DMS79 treated with DMSO at 0.1 percent for 48 hours (cell line): ENCODE measurements at places on chromosomes 11 and 22.

GRCh38 chr11:3014057-3014938 is 22.2 kb upstream of the NAP1L4 start:
- no peak for DNase-seq

- DNase-seq, result no peak
Observed at GRCh38 chr11:7311903-7312302, 60.2 kb downstream of the SYT9 start.

DNA sequence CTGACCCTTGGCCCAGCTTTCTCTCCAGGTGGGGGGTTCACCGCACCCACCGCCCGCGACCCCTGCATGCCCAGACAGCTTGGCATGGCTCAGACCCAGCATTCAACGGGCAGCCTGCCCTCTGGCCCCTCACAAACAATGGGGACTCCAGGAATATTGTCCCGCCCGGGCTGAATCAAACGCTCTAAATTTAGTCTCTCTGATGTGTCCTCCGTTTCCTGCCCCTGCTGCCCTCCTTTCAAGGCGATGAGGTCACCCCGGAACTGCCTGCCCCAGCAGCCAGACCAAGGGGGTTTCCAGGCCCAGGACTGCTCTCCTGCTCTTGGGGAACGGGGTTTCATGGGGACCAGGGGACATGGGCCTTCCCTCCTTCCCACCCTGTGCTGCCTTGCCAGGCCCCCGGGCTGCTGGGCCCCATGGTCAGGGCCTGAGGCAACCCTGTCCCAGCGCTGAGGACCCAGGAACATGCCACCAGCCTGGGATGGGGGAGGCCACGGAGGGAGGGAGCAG is 10.1 kb upstream of the PDGFB start:
- DNase-seq, result no peak

DNA sequence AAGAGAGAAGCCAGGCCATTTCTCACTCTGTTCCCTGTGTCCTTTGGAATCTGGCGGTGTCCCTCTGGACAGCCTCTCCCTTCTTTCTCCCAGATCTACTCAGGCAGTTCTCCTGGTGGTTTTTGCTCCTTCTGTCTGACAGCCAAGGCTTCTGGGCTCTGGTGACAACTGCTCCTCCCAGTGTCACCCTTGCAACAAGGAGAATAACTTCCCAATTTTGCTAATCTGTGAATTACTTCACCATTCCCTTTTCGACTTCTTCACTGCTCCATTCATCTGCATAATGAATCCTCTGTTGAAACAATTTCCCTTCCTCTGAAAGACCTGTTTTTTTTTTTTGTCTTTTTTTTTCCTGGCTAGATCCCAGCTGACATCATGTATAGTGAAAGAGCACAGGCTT is 56.3 kb upstream of the PDE3B start:
- DNase-seq, result no peak

GRCh38 chr11:23555085-23555484 is 694.8 kb upstream of the CCDC179 start:
- no peak for DNase-seq

DNA sequence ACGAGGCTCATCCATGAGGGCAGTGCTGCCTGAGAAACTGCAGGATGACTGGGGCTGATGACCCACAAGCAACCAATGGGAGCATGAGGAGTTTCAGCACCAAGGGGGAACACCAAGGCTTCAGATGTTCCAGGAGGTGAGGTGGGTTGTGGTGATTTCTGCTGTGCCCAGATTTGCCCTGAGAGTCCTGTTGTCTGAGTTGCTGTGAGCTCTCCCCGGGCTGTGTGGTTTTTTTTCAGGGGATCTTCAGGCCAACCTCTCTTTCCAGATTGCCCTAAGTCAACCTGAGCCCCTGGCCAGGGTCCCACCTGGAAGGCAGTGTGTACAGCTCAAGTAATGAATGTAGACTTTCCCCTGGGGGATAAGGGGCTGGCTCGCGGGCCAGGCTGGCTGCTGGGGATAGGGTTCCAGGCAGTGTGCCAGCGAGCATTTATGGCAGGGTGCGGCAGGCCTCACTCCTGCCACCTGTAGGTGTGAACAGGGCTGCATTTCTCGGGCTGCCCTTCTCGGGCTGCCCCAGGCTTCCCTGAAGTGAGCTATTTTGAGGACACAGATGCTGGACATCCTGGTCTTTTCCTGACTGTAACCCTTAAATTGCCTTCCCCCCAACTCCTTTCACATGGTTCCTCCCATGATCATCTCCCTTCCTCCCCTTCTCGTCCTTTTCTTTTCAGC is 9.8 kb downstream of the SLC22A6 start:
- peak; percentile 54 for DNase-seq

GRCh38 chr22:36311386-36312085 is 58.6 kb downstream of the APOL1 start:
- no peak for DNase-seq

DNA sequence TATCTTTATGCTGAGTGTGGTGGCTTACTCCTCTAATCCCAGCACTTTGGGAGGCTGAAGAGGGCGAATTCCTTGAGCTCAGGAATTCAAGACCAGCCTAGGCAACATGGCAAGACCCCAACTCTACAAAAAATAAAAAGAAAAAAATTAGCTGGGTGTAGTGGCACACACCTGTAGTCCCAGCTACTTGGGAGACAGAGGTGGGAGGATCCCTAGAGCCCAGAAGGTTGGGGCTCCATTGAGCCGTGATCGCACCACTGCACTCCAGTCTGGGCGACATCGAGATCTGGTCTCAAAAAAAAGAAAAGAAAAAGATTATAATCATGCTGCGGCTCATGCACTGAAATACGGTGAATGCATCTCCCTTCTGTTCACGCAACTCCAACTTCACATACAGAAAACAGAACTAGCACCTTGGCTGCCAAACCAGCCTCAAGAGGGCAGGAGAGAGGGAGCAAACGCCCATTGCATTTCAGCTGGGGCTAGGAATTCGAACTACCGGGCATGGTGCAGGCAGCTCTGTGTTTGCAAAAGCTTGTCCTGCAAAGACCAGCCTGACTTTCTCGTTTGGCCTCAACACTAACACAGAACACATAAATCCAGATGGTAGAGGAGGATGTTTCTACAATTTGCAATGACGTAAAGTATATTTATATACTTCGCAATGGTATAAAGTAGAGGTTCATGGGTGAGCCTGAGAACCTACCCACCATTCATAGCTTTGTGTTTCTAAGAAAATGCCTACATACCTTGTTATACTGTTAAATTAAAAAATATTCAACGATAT is 6.3 kb upstream of the SYNGR1 start:
- no peak for DNase-seq

DNA sequence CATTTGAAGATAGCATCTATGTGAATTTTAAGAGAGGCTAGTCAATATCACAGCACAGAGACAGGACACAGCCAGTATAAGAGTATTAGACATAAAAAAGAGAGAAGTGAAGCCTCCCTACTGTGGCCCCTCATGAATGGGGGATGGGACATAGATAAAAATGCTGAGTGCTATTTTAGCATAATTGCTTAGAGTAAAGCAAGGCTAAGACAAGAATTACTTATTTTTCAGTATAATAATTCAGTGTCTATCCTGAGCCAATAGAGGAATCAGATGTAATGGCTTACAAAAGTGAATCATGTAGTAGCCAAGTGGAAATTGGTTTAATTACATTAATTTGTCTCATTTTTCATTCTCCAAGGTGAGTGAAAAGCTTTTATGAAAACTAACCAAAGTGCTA is 419.5 kb downstream of the NELL1 start:
- no peak for DNase-seq

DNA sequence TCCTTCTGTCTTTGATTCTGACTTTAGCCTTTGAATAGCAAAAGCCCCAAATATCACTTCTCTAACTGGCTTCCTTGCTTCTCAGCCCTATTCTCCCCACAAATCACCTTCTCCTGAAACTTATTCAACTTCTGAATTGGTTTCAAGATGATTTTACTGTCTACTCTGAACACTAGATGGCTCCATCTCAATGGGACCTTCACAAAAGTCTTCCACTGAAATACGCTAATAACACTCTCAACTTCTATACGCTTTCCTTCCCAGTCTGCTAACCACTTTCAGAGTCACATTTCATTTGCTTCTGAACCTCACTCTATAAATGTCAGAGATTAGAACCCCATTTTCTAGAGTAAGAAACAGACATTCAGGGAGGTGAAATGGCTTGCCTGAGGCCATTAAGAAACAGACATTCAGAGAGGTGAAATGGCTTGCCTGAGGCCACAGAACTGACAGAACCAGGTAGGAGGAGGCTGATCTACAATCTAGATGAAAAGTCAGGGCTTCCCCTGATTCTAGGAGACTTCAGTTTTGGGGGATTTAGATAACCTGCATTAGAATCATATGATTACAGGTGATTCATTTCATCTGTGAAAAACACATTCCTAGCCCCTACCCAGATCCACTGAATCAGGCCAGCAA is 20.6 kb downstream of the MORC2 start:
- no peak for DNase-seq

DNA sequence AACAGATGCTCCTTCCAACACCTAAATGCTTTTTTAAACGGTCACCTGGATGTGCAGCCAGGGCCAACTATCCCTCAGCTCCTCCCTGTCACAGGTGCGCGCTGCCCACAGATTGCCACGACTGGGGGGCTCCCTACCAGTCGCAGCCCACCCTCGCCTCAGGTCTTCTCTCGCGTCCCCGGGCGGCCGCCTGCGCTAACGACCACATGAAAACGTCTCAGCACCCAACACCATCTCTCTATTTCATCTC is 469 bp downstream of the ZBED5 start:
- no peak for DNase-seq

GRCh38 chr11:77232242-77232641 is 69.2 kb downstream of the GDPD4 start:
- DNase-seq, result no peak

- no peak for DNase-seq
Observed at GRCh38 chr22:36244522-36245391, 5.4 kb upstream of the APOL2 start.

DNA sequence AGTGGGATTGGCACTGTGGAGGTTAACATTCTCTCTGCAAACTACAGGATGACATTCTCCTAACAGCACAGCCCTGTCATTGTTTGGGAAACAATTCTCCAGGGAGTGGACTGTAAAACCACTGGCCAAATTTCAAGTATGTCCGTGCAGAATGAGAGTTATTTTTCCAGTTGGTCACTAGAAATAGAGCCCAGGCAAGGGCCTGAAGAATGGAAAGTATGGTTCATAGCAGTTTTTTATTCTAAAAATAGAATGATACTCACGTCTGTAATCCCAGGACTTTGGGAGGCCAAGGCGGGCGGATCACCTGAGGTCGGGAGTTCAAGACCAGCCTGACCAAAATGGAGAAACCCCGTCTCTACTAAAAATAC is 39.0 kb upstream of the CD44 start:
- no peak for DNase-seq

DNA sequence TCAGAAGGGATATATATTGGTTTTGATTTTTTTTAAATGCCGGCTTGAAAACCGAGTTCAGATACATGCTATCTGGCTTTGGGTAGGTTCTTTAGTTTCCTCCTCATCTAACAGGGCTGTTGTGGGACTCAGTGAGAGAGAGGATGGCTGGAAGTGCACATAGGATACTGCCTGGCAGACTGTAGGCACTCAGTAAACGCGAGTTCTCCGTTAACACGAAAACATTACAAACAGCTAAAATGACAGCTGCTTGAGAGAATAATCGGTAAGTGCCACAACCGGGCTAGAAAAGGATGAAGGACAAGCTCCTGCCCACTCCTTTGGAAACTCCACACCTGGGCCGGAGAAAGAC is 369 bp downstream of the XRRA1 start:
- peak; percentile 52 for DNase-seq

DNA sequence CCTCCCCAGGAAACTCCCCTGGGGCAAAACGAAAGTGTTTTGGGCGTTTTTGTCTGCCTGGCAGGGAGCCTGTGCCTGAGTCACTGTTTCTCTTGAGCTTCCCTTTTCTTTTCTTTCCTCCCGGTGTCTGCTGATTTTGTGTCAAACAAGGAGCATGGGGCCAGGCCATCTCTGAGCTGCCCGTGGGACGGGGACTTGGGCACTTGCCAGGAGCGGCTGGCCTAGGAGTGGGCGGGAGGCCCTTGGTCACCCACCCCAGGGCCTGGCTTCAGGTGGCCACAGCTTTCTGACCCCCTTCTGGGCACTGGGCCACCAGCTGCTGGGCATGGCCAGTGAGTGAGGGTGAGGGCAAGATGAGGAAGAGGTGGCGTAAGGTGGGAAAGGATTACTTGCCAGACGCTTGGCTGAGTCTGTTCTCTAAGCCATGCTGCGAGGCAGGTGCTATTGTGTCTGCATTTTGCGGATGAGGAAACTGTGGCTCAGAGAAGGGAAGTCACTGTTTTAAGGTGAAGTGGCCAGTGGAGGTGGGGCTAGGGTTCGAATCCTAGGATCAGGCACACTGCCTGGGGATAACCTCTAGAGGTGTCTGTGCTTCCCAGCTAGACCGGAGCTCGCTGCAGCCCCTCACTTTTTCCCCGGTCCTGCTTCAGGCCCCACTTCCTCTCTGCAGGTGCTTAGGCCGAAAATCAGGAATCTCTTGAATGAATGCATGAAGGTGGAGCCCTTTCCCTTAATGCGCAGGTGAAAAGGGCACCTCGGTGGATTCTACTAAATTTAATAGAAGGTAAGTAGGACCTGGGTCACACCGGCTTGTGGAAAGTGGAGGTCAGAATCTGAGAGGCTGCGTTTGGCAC is 7.8 kb upstream of the NFAM1 start:
- DNase-seq, result no peak

DNA sequence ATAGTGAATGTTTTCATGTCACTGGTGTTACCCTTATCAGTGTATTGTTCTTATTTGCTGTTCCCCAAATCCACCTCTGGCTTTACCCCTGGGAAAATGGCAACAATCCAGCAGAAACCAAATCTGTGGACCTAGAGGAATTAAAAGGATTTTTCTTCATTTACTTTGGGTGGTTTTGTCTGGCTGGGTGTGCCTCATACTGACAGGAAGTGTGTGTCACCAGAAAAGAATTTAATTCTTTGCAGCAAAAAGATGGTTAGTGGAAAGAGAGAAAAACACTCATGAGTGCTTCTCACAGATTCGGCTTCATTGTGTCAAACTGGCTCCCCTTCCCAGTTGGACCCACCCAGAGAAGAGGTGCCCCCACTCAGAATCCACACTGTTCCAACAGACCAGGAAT is 38.9 kb downstream of the FZD4 start:
- no peak for DNase-seq

DNA sequence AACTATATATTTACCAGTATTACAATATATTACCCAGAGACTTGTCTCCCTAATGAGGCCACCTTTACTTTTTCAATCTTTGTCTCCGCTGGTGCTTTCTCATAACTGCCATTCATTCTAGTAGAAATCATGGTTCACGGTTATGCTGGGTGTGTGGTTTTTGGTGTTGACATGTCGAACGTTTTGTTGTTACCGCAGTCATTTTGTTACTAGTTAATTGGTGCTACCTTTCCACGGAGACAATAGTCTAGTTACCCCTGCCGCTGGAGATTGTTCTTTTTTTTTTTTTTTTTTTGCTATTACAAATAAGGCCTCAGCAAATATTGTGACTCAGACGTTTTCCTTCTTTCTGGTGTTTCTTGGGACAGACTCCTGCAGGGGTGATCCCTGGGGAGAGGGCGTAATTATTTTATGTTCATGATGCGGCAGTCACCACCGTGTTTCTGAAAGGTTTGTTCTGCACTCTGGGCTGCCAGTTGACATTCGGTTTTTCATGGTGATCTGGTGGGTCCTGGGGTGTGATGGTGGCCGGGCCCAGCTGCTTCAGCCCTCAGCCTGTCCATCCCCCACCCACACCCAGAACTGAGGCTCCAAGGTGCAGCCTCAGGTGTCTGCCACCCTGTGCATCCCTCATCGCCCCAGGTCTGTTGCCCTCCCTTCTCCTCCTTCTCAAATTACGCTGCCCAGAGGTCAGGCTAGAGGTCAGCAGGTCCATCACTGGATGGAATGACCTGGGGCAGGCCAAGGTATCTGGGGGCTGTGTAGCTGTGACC is 28.6 kb downstream of the LRP5 start:
- DNase-seq, result no peak

GRCh38 chr11:65077451-65077850 is 6.4 kb downstream of the CDCA5 start:
- peak; percentile 7 for DNase-seq
